Frontal cortex (tissue), 4 donors: ENCODE measurements at places on chromosomes 11 and 22. TPM values are rescaled to one million over a fixed set of nuclear protein-coding genes. Genes with fewer than 3 reads are reported as not detected.

DNA sequence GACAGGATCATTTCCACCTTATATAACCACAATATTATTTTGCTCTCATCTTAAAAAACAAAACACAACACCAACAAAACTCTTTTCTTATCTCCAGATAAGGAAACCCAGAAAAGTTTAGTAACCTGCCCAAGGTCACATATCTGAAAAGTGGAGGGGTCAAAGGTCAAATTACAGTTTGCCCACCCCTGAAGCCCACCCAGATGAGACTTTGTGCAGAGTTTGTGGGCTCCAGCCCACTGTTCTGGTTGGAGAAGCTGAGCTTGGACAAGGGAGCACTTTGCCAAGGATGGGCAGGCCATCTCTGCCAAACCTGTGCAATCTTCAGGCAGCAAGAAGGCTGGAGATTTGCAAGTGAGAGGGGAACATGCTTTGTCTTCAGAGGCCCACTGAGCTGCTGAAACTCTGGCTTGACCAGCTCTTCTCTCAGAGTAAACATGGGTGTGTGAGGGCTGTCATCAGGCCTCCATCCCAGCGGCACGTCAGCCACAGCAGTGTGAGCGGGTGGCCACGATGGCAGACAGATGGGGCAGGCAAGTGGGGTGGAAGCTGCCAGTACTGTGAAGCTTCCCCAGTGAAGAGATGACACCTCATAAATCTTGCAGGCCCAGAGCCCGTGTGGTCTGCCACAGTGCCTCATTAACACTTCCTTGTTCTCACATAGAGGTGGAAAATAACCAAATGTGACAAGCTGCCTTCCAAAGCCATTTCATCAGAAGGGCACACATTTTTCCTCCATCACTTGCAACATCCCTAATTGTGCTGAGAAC, 111.8 kb downstream of the CCDC81 start:
- no peak for DNase-seq

- DNase-seq: no peak
These were observed 55.8 kb upstream of the PRDM11 start for GRCh38 chr11:45090607-45091006.

DNA sequence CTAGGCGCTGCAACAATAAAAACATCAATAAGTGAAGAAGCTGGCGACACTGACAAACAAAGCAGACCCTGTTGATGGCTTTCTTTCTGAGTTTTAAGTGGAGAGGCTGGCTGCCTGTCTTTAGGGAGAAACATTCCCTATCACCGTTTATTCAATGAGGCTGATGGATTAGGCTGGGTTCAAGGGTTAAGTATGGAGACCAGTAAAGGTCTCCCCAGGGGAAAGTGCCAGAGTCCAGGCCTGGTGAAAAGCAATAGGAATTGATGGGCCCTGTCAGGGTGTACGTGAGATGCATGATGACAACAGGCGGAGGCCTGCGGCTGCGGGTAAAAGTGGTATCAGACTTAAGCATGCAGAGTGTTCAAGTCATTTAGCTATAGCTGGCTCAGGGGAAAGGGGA, 102.6 kb downstream of the ALX4 start:
- DNase-seq: no peak

DNA sequence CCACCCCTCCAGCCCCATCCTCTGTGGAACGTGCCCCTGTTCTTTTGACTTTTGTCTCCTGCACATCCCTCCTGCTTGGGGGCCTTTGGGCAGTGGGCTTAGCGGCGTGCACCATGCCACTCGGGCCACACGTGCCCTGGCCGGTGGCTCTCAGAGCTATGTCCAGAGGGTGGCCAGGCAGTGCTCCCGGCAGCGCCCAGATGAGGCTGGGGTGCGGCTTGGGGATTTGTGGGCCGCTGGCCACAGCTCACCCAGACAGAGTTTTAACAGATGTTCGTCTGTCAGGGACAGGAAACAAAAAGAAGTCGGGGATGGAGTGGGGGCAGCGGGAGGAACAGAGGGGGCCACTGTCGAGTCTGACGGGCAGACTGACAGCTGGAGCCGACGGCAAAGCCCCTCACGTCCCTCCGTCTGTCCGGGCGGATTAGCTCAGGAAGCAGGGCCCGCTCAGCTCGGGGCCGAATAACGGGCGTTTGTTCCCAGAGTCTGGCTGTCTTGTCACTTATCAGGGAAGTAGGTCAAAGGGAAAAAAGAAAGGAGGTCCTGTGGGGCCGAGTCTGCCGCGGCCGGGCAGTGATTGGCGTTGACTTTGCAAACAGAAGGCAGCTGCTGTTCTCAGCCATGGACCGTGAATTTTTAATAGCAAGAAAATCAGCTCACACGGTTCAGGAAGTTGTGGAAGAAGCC, 61.6 kb downstream of the LRP5 start:
- DNase-seq: peak; percentile 74

The ALDH3B1 gene
- total RNA-seq: 0.41 TPM

DNA sequence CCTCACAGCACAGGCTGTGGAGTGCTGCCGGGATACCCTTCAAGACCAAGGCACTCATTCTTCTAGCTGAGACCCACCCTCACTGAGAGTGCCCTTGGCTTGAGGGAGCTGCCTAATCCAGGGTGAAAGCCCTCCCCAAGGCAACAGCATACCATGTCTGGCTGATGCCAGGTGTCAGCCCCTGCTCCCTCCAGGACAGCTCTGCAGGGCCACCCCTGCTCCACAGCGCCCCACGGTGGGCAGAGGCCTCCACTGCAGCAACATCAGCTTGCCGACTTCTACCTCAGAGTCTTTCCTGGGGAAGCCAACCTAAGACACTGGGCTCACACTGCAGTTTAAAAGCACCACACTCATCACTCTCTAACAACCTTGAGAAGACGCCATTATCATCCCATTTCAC, 29.0 kb downstream of the TTLL1 start:
- no peak for DNase-seq

- DNase-seq: no peak
These were observed 235.3 kb downstream of the CSNK2A3 start for GRCh38 chr11:11117730-11118129.

The PANX3 gene
- total RNA-seq: not detected

- no peak for DNase-seq
These were observed 1408.4 kb upstream of the RAG2 start for GRCh38 chr11:38006466-38006865.

GRCh38 chr11:95297680-95298452, 66.9 kb upstream of the SESN3 start:
- DNase-seq: no peak

- peak; percentile 11 for DNase-seq
These were observed 56.6 kb upstream of the DRD2 start for GRCh38 chr11:113531575-113532451.

- DNase-seq: peak; percentile 16
These were observed 876 bp downstream of the NFRKB start for GRCh38 chr11:129894278-129895125.

DNA sequence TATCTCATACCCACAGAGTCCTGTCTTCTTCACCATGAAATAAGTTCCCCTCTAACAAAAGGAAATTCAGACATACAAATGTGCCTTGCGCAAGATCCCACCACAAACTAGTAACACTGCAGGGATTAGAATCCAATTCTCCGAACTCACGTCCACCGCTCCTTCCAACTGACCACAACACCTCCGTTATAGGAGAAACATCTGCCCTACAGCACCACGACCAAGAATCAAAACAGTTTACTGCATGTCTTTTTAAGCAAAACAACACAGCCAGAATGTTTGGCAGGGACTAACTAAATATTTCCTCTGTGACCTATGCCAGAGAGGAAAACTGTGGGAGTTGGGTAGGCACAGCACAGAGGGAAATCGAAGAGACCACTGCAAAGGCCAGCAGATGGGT, 72.7 kb upstream of the AKIP1 start:
- no peak for DNase-seq

The MTMR2 gene
- 27.7 TPM for total RNA-seq

DNA sequence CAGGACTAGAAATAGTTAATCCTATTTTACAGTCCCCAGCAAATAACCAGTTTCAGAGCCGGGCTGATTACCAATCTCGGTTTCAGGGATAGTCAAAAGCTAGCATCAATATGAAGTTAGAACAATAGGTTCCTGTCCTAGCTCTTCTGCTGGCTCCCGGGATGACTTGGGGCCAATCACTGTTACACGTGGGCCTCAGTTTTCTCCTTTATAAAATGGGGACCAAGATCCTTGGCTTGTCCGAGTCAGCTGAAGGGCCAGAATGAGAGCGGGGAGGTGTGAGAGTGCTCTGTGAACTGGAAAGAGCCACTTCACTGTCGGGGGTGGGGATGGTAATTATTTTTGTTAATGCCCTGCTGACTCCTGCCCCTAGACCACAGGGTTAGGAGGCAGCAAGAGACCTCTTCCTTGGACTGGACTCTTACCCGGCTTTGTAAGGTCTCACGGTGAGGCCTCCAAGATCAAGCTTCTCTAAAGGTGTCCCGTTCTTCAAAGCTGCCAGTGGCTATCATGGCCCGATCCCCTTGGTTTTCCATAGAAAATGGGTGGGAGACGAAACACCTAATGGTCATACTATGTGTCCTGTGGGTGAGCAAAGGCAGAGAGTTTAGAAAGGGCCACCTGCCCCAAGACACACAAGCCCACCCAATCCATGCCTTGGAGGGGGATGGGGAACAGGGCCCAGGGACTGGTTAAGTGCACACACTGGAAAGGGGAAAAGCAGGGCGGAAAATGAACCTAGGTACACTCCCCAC, 1.4 kb downstream of the UCP2 start:
- no peak for DNase-seq

DNA sequence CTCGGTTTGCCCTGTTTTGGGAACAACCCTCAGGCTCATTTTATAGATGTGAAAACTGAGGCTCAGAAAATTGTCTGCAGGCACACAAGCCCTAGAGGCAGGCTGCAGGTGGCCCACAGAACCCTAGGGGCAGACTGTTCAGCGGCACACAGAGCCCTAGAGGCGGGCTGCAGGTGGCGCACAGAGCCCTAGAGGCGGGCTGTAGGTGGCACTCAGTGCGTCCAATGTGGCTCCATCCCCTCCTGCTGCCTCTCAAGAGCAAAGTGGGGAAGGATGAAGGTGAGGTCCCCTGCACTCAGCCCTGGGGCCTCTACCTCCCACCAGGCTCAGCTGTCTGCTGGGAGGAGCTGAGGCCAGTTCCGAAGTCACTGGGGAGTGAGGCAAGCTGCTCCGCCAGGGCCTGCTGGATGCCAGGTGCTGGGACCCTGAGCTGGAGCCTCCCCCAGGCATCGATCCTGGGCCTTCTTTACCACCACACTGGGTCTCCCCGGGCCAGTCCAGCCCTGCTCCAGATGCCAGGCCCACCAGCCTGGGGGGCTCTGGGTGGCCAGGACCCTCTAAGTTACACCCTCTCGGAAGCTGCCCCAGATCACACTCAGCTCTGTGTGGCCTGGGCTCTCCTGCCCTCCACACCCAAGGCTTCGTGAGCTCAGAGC, 2.3 kb downstream of the ACY3 start:
- no peak for DNase-seq

The RIMBP3B gene
- 0.82 TPM for total RNA-seq
